ENCODE measurements at places on chromosomes 3 and 15. TPM values are rescaled to one million over a fixed set of nuclear protein-coding genes. Genes with fewer than 3 reads are reported as not detected.
A peak's percentile ranks its signal among the peaks of the same experiment; 100 is the strongest.

DNA sequence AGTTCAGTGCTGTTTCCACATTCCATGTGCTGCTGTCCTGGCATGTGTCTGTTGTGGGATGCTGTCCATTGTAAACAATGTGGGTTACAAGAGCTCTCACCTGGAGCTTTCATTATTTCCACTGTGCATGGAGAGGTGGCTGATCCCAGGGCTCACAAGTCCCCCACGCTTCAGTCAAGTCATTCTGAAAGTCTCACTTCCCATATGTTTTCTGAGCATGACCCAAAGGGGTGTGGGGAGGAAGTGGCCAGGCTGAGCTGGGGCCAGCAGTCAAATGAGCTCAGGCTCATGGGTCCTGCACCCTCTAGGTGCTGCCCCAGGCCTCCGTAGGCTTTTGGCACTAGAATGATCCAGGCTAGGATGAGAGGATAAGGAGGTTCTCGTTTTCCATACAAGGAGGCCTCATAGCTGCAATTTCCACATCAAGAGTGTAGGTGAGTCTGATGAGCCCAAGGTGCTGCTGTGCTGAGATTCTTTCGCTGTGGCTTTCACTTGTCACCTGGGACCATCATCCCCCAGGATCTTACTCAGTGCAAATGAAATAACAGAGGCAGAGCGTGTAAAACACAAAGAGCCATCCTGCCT lies 22.0 kb downstream of the STARD5 start:
- DNase-seq: no peak

- no peak for DNase-seq
Measured at GRCh38 chr3:9078561-9079240, 115.4 kb upstream of the RAD18 start.

GRCh38 chr3:71551311-71551919 lies 32.1 kb downstream of the FOXP1 start:
- DNase-seq: no peak

- DNase-seq: no peak
Measured at GRCh38 chr3:101065962-101066361, 72.7 kb upstream of the ABI3BP start.

DNA sequence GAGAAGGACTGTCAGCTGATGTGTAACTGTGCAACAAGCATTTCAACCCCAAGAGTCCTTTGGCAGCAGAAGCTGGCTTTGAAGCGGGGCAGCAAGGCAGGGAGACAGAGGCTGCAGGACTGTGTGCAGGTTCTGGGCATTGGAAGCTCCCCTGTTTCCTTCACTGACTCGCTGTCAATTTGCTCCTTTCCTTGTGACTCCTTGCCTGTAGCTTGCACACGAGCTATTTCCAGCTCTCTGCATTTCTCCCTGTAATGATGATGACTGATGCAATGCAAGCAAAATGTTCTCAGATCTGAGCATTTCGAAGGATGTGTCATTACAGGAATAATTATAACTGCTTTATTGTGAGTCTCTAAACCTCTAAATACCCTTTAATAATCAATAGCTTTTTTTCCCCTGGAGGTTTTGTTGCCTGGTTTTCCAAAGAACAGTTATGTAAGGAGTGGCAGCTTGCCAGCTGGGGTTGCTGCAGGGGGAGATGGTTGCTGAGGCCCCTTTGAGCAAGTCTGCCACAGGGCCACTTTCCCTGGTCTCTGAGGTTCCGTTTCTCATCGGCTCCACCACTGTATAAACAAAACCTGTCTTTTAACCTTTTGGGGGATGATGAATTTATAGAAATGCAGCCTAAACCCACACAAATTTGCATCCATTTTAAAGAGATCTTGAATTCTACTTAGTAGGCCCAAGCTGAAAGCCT lies 2.8 kb downstream of the APOD start:
- DNase-seq: no peak

DNA sequence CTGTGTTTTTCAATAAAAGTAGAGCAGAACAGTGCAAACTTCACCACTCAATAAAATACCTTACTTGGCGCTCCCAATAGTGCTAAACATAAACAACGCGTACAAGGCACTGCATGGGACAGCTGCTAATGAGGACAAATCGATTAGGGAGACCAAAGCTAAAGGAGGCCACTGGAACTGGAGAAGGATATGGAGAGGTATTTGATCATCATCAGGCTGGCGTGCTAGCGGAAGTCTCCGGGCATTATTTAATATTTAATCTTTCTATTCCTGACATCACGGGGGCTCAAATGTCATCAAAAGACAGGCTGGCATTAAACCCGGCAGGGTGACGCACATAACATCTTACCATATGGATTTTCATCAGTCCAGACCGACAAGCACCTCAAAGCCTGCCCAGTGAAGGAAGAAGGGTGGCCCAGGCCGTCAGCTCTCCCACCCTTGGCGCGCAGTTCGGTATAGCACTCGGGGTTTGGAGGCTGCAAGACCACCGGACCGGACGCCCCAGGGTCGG lies 604 bp downstream of the CCPG1 start:
- DNase-seq: no peak

GRCh38 chr3:179760944-179761343 lies 108.1 kb downstream of the USP13 start:
- DNase-seq: peak; percentile 7

- DNase-seq: no peak
Measured at GRCh38 chr3:193030276-193030675, 112.6 kb upstream of the MB21D2 start.

DNA sequence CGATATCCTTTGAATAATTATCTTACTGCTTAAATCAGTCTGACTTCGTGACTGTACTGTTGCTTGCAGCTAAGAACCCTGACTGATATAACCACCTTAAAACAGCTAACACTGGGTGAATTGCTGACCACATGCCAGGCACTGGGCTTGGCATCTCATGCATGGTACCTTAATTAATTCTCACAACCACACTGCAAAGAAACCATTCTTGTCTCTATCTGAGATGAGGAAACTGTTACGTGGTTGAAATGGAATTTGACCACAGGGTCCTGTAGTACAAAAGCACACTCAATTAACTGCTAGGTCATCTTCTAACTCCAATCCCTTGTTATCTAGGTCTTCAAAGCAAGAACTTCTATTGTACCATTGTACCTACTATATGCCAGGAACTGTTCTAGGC lies 92.7 kb upstream of the PRICKLE2 start:
- DNase-seq: peak; percentile 20

Gene CAPN3
- 0.11 TPM for total RNA-seq

Gene BMF
- total RNA-seq: 6.2 TPM
